ENCODE measurements at places on chromosomes 5 and 9.

- DNase-seq = no peak
Measured at GRCh38 chr5:68587171-68587570, 371.6 kb downstream of the PIK3R1 start.

DNA sequence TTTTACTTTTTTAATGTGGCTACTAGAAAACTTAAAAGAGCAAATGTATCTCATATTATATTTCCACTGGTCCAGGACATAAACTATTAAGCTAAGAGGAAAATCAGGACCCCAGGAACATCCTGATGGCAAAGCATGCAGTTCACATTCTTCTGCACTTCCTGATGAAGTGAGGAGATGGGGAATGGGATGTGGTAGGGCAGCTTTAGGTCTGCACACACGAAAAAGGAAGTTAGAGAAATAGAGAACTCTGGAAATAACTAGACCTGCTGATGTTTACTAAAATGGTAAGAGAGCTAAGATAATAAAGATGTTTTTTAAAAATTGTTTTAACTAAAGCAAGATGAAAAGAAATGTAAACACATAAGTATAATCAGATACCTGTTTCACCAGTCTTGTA lies 39.7 kb upstream of the NIPBL start:
- no peak for DNase-seq

- no peak for DNase-seq
Measured at GRCh38 chr9:4986296-4986695, 1.2 kb downstream of the JAK2 start.

DNA sequence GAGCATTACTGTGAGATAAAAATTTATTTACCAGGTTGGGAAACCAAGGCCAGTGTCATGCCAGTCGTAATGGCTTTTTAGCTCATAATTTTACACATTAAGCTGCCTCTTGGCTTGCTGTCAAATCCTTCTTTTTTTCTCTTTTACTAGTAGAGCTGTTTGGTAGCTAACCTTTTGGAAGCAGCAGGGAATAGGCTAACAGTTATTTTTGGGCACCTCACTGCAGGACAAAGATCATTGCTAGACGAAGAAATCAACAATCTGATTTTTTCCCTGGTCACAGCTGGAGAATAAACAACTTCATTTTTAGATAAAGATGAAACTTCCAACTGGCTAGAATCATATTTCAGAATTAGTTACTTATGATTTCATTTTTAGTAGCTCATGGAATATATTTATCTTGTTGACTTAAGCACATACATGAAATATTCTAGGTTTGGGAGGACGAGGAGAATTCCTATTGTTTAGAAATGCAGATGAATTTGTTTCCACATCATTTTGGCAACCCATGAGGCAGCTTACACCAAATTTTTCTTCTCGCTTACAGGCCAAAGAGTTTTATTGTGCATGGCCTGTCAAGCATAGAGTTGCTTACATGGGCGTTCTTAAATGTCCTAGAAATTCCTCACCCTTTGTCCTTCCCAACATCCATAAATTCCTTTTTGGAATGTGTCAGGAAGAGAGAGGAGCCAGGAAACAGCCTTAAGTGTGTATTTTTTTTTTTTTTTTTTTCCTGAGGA lies 19.6 kb downstream of the TNC start:
- no peak for DNase-seq

DNA sequence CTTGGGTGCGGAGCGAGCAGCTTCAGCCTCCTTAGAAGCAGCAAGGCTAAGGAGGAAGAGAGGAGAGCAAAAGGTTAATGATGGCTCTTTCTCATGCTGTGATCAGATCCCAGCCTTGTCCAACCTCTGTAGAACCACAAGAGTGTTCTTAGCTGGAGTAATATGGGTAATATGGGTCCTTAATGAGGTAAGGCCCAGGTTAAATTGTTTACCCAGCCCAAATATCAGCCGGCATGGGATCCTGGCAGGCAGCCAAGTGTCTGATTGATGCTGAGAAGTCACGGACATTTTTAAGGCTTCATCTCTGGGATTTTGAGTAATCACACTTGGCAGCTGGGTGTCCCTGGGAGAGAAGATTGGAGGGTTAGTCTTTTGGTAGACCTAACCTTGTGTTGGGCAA lies 32.3 kb downstream of the GLRA1 start:
- no peak for DNase-seq

DNA sequence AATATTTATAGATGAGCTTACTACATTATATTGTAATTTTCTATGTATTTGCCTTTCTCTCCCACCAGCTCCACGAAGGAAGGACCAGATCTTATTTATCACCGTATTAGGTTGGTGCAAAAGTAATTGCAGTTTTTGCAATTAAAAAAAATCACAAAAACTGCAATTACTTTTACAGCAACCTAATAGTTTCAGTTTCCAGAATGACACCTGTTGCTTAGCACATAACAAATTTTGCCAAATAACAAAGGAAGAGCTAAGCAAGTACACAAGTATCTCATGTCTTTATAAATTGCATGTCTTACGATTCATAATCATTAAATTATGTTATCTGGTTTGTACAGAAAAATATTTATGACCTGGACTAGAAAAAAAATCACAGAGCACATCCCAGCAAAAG lies 45.9 kb downstream of the AGXT2 start:
- DNase-seq = no peak

DNA sequence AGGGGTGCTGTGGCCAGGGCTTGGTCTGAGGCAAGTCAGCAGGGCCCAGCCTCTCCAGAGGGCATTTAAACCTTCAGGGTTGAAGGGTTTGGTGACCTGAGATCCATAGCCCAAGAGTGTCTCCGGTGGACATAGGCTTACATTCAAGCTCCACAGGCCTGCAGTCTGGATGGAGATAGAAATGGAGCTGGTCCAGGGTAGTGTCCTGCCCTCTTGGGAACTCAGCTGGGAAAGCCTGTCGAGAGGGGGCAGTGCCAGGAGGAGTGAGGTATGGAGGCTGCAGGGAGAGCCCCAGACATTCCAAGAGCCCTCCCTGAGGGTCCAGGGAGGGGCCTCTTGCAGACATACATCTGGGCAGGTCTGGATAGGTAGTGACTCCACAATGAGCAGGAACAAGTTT lies 177.0 kb upstream of the MVB12B start:
- DNase-seq = no peak

DNA sequence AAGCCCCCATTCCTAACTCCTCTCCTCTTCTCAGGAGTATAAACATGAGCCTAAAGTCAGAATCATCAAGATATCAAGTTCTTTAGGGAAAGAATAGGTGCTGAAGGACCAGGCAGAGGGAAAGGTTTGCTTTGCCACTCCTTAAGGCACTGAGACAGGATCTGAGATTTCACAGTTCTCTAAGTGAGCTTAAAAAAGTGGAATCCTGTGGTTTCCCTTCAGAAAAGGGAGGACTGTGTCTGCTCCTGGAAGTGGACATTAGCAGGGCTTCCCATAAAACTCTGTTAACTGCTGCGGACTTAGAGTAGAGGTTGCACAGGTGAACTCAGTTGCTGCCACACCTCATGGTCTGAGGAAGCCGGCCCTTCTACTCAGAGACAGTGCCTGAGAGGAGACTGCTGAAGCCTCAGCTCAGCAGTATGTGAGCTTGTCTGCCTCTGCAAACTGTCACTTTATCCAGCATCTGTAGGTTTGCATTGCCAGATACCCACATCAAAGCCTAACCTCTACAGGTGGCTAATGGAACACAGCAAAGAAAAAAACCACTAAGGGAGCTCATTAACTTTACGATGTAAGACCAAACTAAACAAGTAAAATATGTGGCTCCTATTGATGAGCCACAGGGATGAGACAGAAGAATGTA lies 42.9 kb downstream of the RIC1 start:
- DNase-seq = no peak

DNA sequence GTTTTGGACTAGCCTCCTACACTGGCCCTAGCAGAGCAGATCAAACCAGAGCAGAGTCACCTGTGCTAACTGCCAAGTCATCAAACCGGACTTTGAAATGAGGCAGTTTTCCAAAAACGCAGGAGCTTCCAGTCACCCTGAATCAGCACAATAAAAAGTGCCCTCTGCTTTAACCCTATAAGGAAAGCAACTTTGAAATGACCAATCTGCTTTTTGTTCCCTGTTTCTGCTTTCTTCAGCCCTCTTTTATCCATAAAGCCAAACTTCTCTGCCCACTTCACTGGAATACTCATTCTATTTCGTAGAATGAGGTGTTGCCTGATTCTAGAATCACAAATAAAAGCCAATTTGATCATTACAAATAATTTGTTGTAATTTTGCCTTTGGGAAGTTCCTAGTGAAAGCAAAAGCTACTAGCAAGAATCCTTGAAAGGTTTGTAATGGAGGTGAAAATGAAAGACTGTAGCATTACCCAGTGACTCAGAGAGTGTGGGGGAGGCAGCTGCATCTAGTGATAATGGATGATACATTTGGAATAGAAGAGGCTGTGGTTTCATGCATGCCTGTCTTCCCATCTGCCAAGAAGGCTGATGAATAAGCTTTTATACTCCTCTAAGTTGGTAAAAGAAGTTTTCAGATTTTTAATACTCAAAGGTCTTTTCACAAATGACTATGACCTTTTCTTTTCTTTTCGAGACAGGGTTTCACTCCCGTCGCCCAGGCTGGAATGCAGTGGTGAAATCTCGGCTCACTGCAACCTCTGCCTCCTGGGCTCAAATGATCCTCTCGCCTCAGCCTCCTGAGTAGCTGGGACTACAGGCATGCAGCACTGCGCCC lies 14.9 kb downstream of the SPAAR start:
- no peak for DNase-seq

- DNase-seq = no peak
Measured at GRCh38 chr5:139341187-139341688, 416 bp upstream of the PAIP2 start.

All from hypothalamus (tissue), 51 donors.